ENCODE measurements at places on chromosomes 2 and 18.
A peak's percentile ranks its signal among the peaks of the same experiment; 100 is the strongest.

GRCh38 chr2:170929686-170930050, 615 bp downstream of the GORASP2 start:
- DNase-seq = no peak

DNA sequence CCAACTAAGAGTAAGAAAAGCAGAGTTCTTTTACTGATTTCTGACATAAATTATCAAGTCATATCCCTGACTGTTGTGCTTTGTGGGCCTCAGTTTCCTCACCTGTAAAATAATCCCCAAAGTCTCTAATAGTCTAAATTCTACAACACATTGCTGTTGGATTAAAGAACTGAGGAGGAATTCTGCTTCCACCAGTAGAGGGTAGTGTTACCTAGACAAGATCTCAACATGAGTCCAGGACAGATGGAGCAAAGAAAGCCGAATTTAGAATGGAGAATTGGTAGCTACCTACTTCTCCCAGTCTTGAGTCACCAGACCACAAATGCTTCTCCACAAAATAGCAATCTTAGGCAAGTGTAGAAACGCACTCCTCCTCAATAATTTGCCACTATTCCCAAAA, 462.5 kb upstream of the FSHR start:
- DNase-seq = no peak

GRCh38 chr18:76767954-76768353, 54.4 kb upstream of the ZNF236 start:
- no peak for DNase-seq

GRCh38 chr2:113236367-113237159, 42.2 kb downstream of the PAX8 start:
- no peak for DNase-seq

GRCh38 chr2:61247204-61247812, 85.3 kb downstream of the C2orf74 start:
- no peak for DNase-seq

DNA sequence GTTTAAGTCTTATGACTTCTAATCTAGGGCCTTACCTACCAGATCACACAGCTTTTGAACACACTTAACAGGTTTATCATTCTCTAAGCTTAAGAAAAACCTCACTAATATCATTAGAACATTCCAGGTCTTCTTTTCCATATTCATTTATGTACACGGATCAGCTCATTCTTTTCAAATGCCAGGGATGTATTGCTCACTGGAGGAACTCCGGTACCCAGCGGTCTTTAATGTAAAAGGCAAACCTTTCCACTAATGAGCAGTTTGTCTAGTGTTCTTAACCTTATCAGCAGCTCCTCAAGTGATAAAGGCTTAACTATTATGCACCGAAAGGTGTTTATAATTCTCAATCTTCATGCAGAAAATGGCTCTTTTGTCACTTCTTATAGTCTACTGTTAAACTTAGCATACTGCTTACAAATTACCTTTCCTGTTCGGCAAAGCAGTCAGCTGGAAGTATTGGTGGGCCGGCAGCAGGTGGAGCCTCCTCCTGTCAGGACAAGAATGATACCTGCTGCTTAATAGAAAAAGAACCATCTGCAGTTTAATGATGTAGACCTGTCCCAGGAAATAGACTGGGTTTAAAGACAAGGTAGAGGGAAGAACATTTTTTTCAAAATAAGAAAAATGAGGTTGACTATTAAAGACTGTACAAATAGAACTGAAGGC, 142.7 kb downstream of the FIGN start:
- DNase-seq = no peak

- DNase-seq = peak; percentile 5
Observed at GRCh38 chr18:70431203-70431624, 142.4 kb downstream of the SOCS6 start.

DNA sequence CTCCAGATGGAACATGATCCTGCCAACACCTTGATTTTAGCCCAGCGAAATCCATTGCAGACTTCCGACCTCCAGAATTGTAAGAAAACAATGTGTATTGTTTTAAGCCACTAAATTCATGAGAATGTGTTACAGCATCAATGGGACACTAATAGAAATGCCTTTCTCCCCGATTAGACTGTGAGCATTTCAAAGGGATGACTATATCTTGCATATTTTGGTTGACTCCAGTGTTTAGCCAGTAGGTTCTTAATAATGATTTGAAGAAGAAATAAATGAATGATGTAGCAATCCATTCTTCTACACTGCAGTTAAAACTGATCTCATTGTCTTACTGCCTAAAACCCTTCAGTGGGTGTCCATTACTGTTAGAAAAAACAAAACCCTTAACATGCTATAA, 67.4 kb upstream of the ACVR1C start:
- no peak for DNase-seq

- no peak for DNase-seq
Observed at GRCh38 chr2:78465707-78466106, 559.8 kb upstream of the REG3G start.

- no peak for DNase-seq
Observed at GRCh38 chr2:156933645-156934225, 323.8 kb upstream of the GALNT5 start.

DNA sequence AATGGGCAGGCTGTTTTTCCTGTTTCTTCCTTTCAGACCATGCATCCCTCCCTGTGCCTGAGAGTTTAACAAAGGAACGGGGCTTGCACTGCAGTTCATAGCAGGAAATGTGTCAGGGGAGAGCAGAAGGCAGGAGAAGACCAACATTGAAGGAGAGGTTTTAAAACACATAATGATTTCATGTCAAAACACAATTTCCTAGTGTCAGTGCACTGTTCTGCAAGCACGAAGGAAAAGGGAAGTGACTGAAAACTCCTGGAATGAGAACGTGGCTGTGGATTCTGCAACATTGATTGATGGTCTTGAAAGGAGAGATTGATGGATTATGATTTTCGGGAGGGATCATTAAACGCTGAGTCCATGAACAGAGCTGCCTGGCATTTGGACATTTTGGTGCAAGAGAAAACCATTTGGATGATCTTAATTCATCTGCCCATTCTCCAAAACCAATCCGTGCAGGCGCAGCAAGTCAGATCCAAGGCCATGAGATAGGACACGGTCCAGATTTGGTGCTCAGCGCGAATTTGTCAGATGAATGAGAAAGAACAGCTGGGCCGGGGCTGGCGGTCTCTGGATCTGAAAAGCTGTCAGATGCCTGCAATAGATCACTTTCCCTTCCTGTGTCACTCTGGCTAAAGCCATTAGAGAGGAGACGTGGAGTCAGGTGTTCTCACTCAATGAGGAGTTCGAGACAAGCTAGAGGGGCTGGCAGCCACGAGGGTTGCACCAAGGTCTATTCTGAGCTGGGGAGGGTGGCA, 38.4 kb downstream of the C1QL2 start:
- no peak for DNase-seq

DNA sequence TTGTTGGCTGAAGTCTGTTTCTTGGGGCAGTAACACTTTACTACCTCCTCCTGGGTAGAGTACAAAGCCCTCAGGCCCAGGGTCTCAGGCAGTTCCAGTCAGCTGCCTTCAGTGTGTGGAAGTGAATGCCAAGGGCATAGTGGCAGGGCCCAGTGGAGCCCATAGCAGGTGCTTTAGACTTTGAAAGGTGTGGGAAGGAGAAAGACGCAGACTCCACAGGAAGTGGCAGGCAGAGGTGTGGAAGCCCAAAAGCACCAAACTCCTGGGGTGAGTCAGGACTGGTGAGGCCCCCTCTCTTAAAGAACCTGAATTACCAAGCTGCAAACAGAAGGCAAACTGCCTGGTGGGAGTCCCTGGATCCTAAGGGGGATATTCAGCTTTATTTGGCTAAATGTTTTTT, 45.3 kb downstream of the ADAM23 start:
- DNase-seq = no peak

- DNase-seq = peak; percentile 86
Observed at GRCh38 chr2:96485751-96486651, 19.2 kb downstream of the NEURL3 start.

GRCh38 chr2:60548311-60548710, 5.1 kb downstream of the BCL11A start:
- no peak for DNase-seq

DNA sequence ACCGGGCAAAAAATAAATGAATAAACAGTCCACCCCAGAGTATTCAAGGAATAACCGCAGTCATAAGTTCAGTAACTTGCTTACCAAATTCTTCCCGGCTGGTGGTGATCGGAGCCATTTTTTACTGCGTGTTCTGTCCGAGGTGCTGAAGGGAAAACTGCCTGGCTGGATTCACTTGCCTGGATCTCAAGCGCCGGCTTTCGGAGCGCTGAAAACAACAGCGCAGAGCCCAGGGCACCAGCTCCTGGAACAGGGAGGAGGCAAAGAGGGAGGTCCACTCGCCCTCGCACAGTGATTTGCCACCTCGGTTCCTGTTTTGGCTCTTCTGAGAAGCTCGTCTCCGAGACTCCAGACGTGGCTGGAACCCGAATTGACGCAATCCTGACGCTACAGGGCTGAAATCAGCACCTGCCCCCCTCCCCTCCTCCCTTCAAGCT, at the start of gene SYT4:
TSS of gene SYT4 (minus strand) at position 327 of the 437 bp plus-strand sequence. CDS start at position 118, 209 bp downstream.
- no peak for DNase-seq

DNA sequence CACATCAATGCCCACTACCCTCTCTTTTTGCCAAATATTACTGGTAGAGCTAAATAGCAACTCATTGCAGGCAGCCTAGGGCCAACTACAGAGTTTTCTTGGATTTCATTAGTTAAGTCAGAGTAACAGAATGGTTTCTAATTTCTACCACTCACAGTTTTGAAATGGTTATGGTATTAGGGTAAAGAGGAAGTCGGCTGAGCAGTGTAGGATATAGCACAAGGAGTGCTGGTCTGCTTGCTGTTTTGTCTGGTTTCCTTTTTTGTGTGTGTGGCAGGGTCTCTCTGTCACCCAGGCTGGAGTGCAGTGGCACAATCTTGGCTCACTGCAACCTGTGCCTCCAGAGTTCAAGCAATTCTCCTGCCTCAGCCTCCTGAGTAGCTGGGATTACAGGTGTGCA, 289.2 kb upstream of the CCDC68 start:
- DNase-seq = no peak

GRCh38 chr18:62953663-62954062, 238.3 kb downstream of the PHLPP1 start:
- no peak for DNase-seq

DNA sequence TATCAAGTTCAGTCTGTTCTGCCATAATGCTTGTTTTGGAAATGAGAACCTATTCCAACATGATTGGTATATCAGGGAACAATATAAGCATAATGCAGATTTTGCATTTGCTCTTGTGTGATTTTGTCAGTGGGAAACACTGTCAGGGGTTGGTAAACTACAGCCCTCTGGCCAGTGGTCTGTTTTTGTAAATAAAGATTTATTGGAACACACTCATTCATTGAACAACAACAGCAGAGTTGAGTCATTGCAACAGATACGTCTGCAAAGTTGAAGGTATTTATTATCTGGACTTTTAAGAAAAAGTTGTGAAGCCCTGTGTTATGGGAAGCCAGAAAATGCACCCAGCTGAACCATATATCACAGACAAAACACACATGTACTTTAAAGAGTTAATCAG, 83.1 kb downstream of the MCFD2 start:
- no peak for DNase-seq

DNA sequence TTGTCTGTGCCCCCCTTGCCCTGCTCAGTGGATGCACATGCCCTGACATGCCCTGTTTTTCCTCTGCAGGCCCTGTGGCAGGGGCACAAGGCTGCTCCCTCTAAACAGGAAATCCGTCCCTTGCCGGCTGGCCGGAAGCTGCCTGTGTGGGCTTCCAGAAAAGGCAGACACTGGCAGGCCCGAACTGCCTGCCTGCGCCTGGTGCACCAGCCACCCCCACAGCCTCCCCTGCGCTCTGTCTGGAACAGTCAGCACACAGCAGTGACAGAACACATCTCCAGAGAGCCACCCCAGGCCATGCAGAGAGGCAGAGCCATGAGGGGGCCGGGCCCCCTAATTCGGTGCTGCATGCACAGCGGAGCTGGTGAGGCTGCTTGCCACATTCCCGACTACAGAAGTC, 33.5 kb downstream of the LOXHD1 start:
- no peak for DNase-seq

DNA sequence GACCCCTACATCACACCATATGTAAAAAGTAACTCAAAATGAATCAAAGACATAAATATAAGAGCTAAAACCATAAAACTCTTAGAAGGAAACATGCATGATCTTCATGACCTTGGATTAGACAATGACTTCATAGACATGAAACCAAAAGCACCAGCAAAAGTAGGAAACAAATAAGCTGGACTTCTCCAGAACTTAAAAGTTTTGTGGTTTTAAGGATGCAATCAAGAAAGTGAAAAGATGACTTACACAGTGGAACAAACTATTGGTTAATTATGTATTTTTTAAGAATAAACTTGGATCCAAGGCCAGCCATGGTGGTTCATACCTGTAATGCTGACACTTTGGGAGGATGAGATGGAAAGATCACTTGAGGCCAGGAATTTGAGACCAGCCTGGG, 150.2 kb downstream of the GALNT1 start:
- no peak for DNase-seq

- DNase-seq = peak; percentile 12
Observed at GRCh38 chr2:128318776-128319464, at the start of gene HS6ST1. HS6ST1 (minus strand) TSS chr2:128318868; CDS start chr2:128318563, 305 bp downstream.

- no peak for DNase-seq
Observed at GRCh38 chr2:105309147-105309545, 20.4 kb downstream of the TGFBRAP1 start.

GRCh38 chr2:239772721-239773120, 252.4 kb downstream of the NDUFA10 start:
- DNase-seq = peak; percentile 41

GRCh38 chr18:61194726-61195125, 138.5 kb upstream of the CDH20 start:
- DNase-seq = no peak

GRCh38 chr2:83320053-83320452, 1139.0 kb downstream of the SUCLG1 start:
- DNase-seq = no peak

- DNase-seq = no peak
Observed at GRCh38 chr2:207375207-207375875, 154.4 kb upstream of the CREB1 start.

DNA sequence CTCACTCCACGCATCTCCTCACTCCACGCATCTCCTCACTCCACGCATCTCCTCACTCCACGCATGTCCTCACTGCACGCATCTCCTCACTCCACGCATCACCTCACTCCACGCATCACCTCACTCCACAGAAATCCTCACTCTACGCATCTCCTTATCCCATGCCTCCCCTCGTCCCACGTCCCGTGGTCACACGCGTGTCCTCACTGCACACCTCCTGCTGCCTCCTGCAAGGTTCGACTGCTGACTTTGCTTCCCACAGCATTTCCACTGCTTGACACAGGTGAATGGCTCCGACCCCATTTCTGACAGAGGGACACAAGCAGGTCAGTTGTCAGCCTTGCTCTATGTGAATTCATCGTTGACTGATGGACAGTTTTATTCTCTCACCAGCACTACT, 103.0 kb downstream of the USP40 start:
- no peak for DNase-seq

- DNase-seq = no peak
Observed at GRCh38 chr18:55018602-55019001, 59.3 kb upstream of the CCDC68 start.

GRCh38 chr18:5103286-5103685, 93.8 kb downstream of the AKAIN1 start:
- DNase-seq = no peak

Measured in ascending aorta (tissue), 2 donors.